ENCODE measurements at places on chromosomes 1 and 21.

DNA sequence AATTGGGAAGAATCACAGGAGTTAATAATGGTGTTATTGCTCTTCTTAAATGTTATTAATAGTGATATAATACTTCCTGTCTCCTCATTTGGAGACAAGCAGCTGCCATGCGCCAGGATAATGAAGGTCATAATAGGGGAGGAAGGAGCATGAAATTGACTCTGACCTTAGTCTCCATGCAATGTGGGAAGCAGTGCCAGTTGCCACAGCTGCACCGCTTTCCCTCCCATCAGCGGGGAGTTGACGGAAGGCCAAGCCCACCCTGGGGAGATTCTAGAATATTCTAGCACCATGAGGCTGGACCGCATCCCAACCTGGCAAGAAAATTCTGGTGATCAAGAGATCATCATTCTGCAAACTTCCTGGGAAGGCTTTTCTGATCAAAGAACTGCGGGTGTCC is 11.0 kb upstream of the OLIG1 start:
- DNase-seq: no peak

GRCh38 chr1:10644307-10645128 is 151.9 kb downstream of the CASZ1 start:
- DNase-seq: no peak

GRCh38 chr1:101136739-101137138 is 100.1 kb upstream of the S1PR1 start:
- no peak for DNase-seq

- DNase-seq: no peak
Measured at GRCh38 chr1:166852918-166853317, 13.6 kb downstream of the POGK start.

DNA sequence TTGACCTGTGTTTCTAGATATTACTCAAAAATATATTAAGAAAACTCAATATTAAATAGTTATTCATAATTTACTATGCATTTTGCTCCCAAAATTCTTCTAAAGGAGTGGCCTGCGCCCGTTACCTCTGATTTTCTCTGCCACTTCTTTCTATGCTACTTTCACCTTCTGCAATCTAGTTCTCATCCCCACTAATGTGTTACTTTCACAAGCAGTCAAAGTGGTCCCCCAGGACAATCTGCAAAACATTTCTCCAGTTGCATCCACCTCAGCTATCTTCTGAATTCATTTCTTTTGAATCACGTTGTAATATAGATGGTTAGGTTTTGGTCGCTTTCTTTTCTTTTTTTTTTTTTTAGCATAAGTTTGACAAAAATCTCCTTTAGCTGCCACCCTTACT is 13.4 kb downstream of the INSL5 start:
- DNase-seq: no peak

DNA sequence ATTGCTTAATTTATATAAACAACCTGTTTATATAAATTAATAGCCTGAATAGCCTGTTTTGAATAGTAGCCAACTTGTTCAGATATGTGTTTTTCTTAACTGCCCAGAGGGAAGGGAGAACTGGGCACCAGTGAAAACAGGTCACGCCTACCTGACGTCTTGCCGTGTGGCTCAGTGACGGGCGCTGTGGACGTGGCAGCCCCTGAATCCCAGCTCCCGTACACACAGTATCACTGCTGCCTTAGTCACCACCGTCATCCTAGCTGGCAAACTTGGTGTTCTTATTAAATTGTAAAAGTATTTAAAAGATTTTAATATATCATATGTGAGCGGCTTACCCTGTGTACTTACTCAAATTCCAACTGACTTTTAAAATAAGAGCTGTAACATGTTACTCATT is 35.4 kb upstream of the TRAPPC10 start:
- DNase-seq: no peak

GRCh38 chr1:32341971-32342370 is 5.9 kb upstream of the MARCKSL1 start:
- no peak for DNase-seq

DNA sequence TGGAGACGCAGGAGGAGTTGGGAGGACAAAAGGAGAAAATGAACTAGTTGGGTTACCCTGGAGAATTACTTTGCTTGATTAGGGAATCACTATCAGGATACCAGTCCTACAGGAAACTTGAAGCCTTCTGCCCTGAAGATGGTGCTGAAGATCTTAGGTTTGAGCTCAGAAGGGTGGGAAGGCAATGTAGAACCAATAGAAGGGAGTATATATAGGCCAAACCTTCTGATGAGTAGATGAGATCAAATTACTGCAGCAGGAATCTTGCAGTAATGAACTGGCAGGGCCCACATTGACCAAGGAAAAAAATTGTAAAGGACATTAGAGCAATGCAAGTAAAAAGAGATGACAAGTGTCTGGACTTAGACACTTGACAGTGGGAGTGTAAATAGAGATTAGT is 116.3 kb upstream of the CACYBP start:
- DNase-seq: no peak

GRCh38 chr1:228768355-228769000 is 33.2 kb downstream of the RHOU start:
- no peak for DNase-seq

GRCh38 chr1:160901768-160902167 is 16.8 kb upstream of the ITLN1 start:
- DNase-seq: no peak

Data from stimulated activated CD8-positive, alpha-beta memory T cell treated with anti-CD3 and anti-CD28 coated beads, Interleukin-12 subunit alpha, Interleukin-12 subunit beta, amount 100 ng/mL, for 1 hour (primary cell).